ENCODE measurements at places on chromosomes 4 and X.

DNA sequence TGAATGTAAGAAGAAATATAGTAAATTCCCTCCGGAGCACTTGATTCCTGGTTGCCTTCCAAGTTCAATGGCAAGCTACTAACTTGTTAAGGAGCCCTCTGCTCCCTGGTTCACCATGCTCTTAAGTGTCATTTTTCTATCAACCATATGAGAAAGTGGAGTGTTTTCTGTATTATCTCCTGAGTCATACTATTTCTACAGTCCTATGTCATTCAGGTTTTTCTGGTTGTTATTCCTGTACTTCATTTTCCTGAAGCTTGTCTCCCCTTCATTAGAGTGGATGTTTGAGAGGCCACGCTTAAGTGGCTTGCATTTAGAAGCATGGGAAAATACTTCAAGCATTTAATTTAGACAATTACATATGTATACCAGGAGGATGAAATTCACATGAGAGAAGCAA, 14.7 kb upstream of the EPGN start:
- no peak for DNase-seq

DNA sequence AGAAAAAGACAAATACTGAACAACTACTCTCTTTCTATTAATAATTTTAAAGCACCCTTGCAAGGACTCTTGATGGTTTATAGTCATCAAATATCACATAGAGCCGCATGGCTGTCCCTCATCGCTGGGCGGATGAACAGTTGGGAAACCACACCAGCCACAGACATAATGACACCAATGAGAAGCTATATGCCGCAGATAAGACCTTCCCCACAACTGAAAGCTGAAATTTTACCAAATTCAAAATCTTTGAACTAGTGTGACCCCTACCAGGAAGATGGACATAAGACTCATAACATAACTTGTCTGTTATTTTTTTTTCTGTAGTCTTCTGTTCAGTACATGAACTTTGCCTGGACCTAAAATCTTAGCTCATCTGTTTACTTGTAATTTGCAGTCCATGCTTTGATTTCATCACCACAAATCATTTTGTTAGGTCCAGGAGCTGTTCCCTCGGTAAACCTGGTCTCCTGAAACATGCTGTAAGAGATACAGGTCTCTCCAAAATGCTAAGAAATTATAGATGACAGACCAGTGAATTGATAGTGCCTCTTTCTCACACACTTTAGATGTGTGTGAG, 157.3 kb upstream of the RAPGEF2 start:
- no peak for DNase-seq

GRCh38 chrX:16711893-16712547, 449 bp downstream of the CTPS2 start:
- no peak for DNase-seq

DNA sequence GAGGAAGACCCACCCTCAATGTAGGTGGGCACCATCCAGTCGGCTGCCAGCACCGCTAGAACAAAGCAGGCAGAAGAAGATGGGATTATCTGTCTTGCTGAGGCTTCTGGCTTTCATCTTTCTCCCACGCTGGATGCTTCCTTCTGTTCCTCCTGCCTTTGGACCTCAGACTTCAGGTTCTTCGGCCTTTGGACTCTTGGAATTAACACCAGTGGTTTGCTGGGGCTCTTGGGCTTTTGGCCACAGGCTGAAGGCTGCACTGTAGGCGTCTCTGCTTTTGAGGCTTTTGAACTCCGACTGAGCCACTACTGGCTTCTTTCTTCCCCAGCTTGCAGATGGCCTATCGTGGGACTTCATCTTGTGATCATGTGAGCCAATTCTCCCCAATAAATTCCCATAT, 55.1 kb downstream of the PDLIM5 start:
- no peak for DNase-seq

DNA sequence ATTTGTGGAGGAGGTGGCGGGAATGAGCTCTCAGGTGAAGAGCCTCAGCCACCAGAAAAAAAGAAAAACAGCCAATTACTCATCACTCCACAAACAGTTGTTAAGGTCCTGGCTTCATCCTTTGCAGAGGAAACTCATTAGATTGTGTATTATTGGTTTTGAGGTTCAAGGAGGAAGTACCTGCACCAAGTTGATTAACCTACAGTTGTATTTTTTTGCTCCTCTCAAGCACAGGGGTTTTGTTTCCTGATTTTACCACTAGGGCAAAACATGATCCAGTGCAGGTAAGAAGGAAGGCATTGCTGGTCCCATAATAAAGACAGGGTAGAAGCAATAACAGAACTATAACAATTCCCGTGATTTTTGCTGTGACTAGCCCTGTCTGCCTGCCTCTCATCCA, 84.0 kb upstream of the QRFPR start:
- DNase-seq = no peak

DNA sequence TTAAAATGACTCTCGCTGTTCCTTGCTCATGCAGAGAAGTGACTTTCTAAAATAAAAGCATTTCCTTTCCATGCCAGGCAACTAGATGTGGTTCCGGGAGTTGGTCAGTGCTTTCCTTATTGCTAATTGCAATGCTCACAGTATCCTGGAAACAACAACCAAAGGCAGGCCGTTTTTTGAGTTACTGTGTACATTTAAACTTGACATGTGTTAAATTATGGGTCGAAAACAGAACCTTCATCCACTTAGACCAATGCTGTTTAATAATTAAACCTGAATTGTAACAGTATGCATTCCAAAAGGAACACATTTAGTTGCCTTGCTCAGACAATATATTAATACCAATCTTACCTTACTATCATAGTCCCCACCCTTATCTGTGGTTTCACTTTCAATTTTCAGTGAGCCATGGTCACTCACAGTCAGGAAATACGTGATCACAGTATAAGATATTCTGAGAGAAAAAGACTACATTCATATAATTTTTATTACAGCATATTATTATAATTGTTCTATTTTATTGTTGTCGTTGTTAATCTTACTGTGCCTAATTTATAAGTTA, 102.6 kb downstream of the HS6ST2 start:
- DNase-seq = no peak

GRCh38 chr4:168723020-168723419, 226.2 kb downstream of the PALLD start:
- no peak for DNase-seq

GRCh38 chrX:144840616-144841015, 406.7 kb upstream of the SPANXN1 start:
- no peak for DNase-seq

DNA sequence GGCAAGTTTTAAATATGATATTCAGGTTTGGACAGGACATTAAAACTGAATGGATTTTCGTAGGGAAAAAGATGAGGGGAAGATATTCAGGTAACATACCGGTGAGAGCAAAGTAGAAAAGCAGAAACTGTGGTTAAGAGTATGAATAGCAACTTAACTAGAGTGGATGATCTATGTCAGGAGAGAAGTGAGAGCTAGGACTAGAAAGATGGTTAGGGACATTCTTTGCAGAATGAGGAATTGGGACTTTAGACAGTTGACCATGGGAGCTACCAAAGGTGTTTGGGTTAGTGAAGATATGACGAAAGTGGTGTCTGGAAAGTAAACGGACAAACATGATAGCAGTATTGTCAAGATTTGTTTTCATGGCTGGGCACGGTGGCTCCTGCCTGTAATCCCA, 45.2 kb downstream of the ANXA5 start:
- no peak for DNase-seq

DNA sequence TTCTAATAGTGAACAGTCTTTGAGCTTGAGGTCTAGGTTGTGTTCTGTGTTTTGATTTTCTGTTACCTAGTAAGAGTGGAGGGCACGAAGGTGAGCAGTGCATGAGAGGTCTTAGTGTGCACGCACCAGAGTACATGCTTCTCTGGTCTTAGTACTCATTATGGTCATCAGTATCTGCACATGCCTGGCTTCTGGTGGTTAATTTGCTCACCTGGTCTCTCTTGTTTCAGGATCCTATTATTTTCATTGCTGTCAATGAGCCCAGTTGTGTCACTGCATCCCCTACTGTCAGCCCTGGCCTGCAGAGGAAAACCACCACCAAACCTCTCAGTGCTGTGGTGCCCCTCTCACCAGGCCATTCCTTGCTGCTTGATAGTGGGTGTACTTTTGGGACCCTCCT, 54.8 kb downstream of the NSUN7 start:
- DNase-seq = no peak

GRCh38 chrX:141904262-141904661, 568 bp downstream of the MAGEC1 start:
- no peak for DNase-seq

DNA sequence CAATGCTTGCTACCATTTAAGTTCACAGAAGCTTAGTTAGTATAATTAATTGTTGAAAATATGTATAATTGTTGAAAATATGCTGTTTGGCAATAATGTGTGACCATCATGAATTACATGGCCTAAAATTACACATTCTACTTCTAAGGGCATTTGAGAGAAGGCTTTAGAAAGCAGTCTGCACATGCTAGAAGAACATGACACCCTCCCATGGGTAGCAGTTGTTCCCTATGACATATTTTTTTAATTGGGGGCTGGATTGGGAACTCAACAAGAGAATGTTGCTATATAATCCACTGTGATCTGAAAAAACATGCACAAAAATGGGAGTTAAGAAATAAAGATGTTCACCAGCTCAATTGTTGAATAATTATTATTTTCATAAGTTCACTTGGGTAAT, 331.4 kb downstream of the ARHGAP24 start:
- no peak for DNase-seq

GRCh38 chr4:10185518-10186227, 69.1 kb upstream of the WDR1 start:
- DNase-seq = no peak
